ENCODE measurements at places on chromosomes 7 and 10.

GRCh38 chr10:34709637-34710390, 105.3 kb downstream of the PARD3 start:
- no peak for DNase-seq

DNA sequence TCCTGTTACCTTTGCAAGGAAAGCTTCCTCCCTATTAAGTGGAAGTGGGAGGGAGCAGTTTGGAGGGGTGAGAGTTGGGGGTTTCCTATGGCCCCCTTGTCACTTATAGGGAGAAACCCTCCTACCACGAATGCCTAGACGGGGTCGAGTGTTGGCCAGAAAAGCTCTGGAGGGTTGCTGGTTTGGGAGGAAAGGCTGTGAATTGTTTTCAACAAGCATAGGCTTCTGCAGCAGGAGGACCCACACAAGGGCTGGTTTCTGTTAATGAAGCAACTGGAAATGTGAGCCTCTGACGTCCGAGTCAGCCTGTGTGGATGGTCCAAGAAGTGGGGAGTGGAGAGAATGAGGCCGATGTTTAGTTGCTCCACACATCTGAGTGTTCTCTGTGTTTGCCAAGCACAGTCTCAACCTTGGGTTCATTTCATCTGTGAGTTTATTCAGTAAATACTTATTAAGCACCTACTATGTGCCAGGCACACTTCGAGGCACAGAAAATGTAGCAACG, 37.3 kb upstream of the LEP start:
- DNase-seq: no peak

GRCh38 chr10:32189400-32190084, 133.3 kb upstream of the KIF5B start:
- no peak for DNase-seq

GRCh38 chr7:129169171-129169671, 19.2 kb upstream of the SMO start:
- DNase-seq: peak; percentile 26

DNA sequence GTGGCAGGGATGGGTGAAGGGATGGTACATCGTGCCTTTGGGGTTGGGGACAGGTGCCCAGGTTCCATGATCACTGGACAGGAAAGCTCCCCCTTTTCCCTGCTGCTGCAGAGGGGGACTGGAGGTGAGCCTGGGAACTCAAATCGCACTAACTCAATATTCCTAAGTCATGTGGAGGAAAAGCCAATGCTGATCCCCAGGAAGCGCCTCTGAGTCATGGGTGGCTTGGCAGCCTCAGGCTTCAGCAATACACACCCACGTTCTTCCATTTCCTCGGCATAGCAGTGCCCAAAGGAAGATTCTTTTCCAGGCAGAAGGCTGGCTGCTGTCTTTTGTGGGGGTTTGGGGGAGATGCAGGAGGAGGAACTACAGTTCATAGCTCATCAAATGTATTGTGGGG, 165.8 kb downstream of the CCDC3 start:
- no peak for DNase-seq

GRCh38 chr7:15866753-15867152, 180.3 kb upstream of the MEOX2 start:
- no peak for DNase-seq

- DNase-seq: no peak
Measured at GRCh38 chr10:118278649-118279048, 63.5 kb downstream of the FAM204A start.

DNA sequence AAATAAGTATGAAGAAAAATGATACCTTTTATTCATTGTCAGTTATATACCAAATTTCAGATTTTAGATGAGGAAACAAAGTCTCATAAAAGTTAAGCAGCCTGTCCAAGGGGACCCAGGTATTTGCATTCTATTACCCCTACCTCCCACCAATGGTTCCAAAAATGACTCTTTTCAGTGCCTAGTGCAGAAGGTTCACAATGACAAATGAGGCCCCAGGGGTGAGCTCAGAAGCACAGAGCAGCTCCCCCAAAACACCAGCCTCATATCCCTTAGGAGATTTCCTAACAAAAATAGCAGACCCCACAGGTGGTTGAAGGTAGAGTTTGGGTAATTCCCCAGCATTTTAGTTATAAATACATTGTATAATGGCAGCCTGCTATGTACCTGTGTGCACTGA, 168.6 kb downstream of the REEP3 start:
- DNase-seq: no peak

GRCh38 chr10:24307696-24308485, 99.0 kb downstream of the KIAA1217 start:
- DNase-seq: no peak

DNA sequence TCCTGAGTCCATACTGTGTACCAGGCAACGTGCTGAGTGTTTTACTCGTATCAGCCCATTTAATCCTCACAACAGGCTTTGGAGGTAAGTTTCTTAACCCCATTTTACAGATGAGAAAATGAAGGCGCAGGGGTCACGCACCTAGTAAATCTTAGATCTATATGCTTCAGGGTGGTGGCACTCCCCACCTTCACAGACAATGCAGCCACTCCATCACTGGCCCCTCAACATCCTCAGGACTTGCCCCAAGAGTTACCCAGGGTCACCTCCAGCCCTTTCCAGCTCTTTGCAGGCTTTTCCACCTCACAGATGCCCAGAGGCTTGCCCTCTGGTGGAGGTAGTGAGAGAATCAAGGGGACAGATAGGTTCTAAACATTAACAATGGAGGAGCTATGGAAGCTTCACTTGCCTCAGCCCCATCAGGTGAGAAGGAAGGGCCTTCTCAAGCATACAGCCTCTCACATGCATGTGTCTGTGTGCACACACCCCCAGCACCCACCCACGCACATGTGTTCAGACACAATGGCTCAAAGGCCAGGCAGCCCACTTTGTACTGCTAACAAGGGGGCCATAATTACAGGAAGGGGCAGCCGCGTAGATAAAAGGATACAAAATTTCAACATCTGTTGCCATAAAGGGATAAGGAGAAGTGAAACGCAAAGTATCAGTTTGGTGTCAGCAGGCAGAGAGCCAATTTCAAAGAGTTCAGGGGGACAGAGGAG, 29.1 kb downstream of the DPCD start:
- DNase-seq: no peak

- no peak for DNase-seq
Measured at GRCh38 chr10:126469692-126470091, 81.4 kb upstream of the ADAM12 start.

GRCh38 chr7:37916673-37917660, at the start of gene SFRP4:
Gene SFRP4 (minus strand): TSS chr7:37916817. CDS start chr7:37916537, 280 bp downstream.
- no peak for DNase-seq

DNA sequence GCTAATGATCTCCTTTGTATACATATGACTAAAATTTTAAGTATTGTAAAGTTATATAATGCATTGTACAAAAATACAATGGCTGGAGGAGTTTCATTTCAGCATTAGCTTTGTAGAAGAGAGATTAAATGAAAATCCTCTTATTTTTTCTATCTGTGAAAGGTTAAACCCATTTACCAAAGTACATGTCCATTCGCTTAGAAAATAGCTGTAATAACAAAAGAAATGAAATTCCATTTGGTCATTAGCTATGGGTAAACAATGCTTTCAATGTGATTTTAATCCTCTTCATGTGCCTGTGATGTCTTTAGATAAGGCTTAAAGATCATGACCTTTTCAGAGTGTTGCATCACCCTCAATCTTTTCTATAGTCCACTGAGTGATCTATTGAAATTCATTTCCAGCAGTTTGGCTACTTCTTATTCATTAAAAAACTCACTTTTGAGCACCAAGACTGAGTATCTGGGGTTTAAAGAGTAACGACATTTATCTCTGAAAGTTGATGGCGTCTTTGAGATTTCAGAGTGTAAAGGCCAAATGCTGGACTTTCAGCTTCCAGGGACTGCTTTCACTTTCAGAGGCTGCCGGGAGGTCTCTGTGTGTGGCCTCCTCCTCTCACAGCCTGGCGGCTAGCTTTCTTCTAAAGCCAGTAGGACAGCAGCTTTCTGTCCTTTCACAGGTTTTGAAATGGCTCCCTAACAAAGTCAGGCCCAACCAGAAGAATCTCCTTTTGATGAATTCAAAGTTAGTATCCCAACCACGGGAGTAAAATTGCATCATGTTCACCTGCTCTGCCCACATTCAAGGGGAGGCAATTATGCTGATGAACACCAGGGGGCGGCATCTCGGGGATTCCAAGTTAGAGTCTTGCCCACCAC, 701.4 kb upstream of the COBL start:
- DNase-seq: no peak

GRCh38 chr10:86690657-86691084, 22.4 kb downstream of the LDB3 start:
- DNase-seq: no peak

- DNase-seq: no peak
Measured at GRCh38 chr10:588246-589165, 101.0 kb downstream of the DIP2C start.

- no peak for DNase-seq
Measured at GRCh38 chr10:43692051-43692825, 43.6 kb upstream of the ZNF32 start.

GRCh38 chr10:124008187-124008586, 85.2 kb downstream of the CHST15 start:
- DNase-seq: no peak

- no peak for DNase-seq
Measured at GRCh38 chr7:69467826-69468225, 130.4 kb upstream of the AUTS2 start.

GRCh38 chr10:131898713-131899112, 2.1 kb upstream of the PPP2R2D start:
- DNase-seq: no peak

DNA sequence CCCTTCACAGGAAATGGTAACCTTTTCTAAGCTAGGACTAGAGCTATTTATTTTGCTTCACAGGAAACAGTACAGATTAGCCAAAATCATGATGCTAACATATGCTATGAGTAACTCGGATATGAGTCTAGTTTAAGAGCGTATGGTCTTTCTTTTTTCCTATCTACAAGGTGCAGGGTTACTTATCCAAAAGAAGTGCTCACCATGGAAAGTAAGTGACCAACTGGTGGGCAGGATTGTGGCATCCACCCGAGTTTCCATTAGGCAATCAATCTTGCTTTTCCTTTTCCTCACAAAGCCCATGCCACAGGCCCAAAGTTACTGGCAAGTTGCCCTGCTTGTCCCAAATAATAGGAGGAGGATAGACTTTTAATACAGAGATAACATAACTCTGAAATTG, 765.1 kb upstream of the POM121L12 start:
- no peak for DNase-seq

DNA sequence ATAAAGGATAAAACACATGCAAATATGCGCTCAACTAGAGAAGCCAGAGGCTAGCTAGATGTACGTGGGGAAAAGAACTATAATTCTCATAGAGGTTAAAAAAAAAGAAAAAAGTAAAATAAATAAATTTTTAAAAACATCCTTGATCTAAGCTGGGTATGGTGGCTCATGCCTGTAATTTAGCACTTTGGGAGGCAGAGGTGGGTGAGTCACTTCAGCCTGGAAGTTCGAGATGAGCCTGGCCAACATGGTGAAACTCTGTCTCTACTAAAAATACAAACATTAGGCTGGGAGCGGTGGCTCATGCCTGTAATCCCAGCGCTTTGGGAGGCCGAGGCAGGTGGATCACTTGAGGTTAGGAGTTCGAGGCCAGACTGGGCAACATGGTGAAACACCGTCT, 18.6 kb upstream of the HSPA12A start:
- DNase-seq: no peak

GRCh38 chr7:74104702-74105101, 21.1 kb downstream of the LIMK1 start:
- DNase-seq: no peak

- DNase-seq: no peak
Measured at GRCh38 chr7:41038211-41038610, 664.7 kb downstream of the INHBA start.

GRCh38 chr7:51000956-51001355, 218.3 kb upstream of the GRB10 start:
- DNase-seq: no peak

DNA sequence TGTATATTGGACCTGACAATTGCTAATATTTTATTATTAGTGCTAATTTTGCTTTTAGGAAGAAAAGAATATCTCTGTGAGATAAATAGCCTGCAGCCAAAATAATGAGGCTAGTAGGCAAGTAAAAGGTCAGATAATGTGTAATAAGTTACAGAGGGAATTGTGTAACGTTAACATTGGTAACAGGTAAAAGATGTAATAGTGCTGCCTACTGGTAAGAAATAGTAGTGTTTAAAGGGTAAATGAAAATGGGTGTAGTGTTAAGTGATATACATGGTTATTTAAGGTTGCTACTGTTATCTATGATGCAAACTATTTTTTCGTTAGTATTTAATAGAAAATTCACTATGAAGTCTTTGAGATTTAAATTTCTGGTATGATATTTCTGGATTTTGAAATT, 9.2 kb upstream of the FOXP2 start:
- DNase-seq: no peak

DNA sequence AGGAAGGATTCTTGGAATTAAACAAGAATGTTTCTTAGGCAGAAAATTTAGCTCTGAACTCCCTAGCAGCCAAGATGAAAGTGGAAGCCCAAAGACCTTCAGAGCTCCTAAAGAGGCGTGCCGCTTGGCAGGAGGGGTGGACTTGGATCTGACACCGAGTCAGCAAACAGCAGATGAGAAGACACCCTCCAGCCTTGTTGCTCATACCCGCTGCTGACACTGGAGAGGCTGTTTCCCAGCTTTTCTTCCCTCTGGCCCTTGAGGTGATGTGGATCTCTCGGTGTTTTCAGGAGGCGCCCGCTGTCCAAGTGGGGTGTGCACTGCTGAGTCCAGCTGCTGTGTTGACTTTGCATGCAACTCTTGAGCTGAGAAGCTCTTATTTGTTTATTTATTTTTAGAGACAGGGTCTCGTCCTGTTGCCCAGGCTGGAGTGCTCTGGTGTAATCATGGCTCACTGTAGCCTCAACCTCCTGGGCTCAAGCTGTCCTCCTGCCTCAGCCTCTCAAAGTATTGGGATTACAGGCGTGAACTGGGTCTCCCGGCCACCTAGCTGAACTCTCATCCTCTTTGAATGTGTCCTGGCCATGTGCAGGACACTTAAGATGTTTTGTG, 21.5 kb downstream of the SLC18A2 start:
- DNase-seq: no peak

- no peak for DNase-seq
Measured at GRCh38 chr7:114758661-114759227, 163.2 kb upstream of the MDFIC start.

- no peak for DNase-seq
Measured at GRCh38 chr7:5342631-5343030, 59.9 kb downstream of the SLC29A4 start.

- DNase-seq: no peak
Measured at GRCh38 chr7:16585540-16585939, 58.9 kb downstream of the LRRC72 start.

GRCh38 chr10:131248376-131249165, 63.0 kb downstream of the TCERG1L start:
- DNase-seq: no peak

GRCh38 chr10:67923551-67923950, 39.1 kb downstream of the SIRT1 start:
- DNase-seq: no peak

Data from stimulated activated CD4-positive, alpha-beta T cell treated with anti-CD3 and anti-CD28 coated beads, Interleukin-4, amount 100 ng/mL, for 24 hours (primary cell).